ENCODE measurements at places on chromosomes 2 and 18.
A peak's percentile ranks its signal among the peaks of the same experiment; 100 is the strongest.

DNA sequence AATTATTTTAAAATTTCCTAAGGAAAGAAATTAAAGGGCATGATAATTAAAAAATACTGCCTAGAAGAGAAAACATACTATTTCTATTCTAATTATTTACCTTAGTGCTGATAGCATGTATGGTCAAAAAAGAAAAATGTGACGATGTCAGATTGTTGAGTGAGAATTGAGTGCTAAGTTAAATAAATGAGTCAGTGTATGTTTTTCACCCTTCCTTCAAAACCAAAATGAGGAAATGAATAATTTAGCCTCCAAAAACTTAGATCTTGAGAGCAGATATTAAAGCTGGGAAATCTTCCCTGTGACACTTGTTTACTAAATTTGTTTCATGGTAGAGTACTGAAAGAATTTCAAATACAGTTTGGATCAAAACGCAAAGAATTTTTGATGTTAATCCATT is 58.6 kb upstream of the NYAP2 start:
- no peak for DNase-seq

DNA sequence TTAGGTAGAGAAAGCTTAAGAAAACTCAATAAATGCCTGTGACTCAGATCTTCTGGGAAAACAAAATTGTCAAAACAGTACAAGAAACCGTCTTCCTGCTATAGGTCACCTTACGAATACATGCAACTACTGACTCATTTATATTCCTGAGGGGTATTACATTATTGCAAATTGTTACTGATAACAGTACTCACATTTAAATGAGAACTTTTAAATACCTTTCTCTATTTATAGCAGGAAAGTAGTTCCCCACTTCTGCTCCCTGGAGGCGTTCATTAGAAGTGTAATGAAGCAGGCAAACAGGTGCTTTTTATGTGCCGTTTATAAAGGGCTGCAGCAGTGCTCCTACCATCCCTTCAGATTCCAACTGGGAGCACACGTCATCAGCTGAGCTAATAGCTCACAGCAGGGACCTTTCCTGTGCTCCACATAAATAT is 65.1 kb upstream of the RPRM start:
- DNase-seq: peak; percentile 41

GRCh38 chr2:101132202-101132601 is 19.0 kb downstream of the TBC1D8 start:
- DNase-seq: no peak

- no peak for DNase-seq
Observed at GRCh38 chr2:236552212-236552542, 17.4 kb upstream of the ACKR3 start.

DNA sequence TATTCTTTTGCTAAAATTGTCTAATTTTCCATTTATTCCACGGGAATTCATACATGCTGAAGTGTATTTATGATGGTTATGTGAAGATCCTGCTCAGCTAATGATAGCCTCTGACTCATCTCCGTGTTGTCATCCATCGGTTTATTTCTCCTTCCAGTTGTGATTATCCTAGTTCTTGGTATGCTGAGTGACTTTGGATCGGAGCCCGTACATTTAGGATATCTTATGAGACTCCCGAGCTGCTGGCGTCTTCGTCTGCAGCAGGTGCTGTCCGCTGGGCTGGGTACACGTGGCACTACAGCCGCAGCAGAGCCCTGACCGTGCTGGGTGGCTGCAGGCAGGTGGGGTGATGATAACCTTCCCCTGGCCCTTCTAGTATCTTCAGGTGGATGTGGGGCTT is 40.1 kb upstream of the GALR1 start:
- DNase-seq: no peak

- no peak for DNase-seq
Observed at GRCh38 chr2:13698847-13699246, 933.7 kb upstream of the LRATD1 start.

DNA sequence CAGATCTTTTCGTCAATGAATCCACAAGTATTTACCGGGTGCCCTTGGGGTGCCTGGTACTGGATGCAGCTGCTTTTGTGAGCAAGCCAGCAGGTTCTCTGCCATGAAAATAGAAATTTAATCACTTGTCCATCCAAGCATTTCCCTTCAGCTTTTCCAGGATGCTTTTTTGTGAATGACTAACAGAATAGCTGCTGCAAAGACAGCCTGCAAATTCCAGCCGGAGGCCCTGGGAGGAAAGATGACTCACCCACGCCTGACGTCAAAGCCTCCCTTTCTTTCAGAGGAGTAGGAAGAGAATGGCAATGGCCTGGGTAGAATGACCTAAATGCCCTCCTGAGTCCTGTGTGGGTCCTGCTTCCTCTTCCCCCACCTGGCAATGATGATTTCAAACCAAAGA is 111.9 kb downstream of the AP1S3 start:
- DNase-seq: no peak

DNA sequence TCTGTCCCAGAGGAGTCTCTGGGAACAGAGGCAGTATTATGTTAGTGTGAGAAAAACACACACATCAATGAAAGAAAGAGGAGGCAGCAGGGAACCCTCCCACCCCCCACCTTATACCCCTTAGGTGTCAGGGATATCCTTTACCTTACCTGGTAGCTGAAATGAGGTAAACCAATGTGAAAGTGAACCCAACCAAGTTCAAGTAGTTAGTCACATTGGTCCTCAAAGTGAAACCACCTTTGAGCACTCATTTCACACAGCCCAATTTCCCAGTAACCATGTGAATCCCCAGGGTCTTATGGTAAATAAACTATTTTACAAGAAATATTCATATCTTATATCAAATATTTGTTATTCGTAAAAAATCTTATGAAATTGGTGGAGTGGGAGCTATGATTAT is 377.8 kb downstream of the LRATD1 start:
- DNase-seq: no peak

GRCh38 chr2:196335221-196335634 is 163.8 kb upstream of the STK17B start:
- DNase-seq: no peak

DNA sequence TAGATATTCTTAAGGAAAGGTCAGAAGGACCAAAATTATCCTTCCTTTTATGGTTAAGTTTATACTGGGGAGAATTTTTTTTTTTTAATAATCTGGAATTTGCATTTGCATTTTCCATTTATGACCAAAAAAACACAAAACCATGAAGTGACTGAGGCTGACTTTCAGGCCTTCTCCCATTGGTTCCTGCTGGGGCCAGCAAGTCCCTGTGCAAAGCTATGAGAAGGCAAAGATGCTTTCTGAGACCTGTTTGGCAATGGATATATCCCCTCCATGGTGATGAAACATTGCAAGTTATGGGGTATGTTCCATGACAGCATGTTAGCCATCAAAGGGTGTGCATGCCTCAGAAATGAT is 60.8 kb downstream of the KIAA2012 start:
- no peak for DNase-seq

GRCh38 chr18:63207835-63208234 is 111.7 kb downstream of the BCL2 start:
- peak; percentile 50 for DNase-seq

DNA sequence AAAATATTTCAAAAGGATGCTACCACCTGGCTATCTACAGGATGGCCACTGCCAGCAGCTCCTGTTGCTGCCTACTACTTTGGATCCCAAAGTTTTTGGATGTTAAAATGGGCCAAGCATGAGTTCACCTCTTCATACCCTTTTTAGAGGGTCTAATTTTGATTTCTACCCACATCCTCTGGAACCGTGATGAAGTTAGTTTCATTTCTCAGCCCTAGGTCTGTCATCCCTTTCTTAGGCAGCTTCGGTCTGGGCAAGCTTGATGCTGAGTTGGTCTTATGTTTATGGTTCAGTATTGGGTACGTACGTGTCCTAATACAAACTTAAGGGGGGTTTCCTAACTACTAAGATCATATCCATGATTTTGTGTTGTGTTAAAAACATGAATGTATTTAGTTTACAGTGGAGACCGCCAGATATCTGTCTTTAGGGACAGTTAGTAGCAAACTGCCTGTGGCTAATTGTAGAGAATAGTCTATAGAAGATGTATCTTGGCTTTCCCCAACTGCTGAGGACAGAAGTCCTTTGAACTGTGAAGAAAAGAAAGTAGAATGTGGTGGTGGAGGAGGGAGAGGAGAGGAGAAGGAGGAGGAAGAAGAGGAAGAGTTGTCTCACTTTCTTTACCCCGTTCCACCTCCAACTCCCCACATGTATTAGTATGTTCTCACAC is 184.9 kb downstream of the UBE2E3 start:
- DNase-seq: no peak

- DNase-seq: no peak
Observed at GRCh38 chr2:39531220-39531777, 94.2 kb upstream of the MAP4K3 start.

GRCh38 chr2:157257312-157258252 is at the start of gene GALNT5:
Gene GALNT5 (plus strand): TSS chr2:157257705. CDS start chr2:157258083, 378 bp downstream.
- no peak for DNase-seq

DNA sequence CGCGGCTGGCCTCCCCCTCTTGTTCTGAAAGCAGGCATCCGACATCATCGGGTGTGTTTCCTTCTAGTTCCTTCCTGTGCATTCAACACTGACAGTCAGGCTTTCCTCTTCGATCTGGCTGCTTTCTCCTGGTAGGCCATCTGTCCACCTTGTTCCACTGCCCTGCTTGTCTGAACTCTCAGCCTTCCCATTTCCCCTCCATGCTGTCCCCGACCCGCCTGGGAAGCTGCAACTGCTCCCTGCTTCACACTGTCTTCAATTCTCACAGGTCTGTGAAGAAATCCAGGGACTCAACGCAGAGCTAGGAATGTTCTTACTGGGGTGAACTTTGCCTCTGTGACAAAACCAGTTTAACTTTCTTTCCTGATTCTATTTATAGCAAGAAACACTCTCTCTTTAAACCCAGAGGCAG is 43.0 kb downstream of the KIF3C start:
- no peak for DNase-seq

- no peak for DNase-seq
Observed at GRCh38 chr2:120559401-120559800, 176.3 kb upstream of the GLI2 start.

DNA sequence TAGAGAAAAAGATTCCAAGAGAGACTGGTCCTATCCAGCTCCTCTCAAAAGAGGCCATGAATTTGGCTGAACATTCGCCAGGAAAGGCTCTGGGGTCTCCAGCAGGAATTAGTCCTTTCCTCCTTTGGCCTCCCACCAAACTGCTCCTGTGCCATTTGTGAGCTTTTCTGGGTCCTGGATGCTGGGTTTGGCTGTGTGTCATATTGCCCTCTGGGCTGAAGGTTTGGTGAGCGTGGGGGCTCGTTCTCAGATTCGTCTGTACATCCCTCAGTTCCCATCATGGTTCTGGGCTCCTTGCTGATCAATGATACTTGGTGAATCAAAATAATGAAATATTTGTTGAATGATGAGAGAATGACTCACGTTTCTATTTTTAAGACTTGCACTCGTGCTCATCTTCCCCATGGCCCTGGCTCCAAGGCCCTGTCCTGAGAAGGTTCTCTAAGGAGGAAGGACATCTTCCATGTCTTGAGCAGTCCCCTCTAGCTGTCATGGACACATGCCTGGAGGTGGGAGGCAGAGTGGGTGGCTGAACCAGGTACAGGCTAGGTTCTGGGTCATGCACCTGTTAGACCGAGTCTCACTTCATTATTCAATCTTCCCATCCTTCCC is 47.8 kb upstream of the RHOB start:
- no peak for DNase-seq

DNA sequence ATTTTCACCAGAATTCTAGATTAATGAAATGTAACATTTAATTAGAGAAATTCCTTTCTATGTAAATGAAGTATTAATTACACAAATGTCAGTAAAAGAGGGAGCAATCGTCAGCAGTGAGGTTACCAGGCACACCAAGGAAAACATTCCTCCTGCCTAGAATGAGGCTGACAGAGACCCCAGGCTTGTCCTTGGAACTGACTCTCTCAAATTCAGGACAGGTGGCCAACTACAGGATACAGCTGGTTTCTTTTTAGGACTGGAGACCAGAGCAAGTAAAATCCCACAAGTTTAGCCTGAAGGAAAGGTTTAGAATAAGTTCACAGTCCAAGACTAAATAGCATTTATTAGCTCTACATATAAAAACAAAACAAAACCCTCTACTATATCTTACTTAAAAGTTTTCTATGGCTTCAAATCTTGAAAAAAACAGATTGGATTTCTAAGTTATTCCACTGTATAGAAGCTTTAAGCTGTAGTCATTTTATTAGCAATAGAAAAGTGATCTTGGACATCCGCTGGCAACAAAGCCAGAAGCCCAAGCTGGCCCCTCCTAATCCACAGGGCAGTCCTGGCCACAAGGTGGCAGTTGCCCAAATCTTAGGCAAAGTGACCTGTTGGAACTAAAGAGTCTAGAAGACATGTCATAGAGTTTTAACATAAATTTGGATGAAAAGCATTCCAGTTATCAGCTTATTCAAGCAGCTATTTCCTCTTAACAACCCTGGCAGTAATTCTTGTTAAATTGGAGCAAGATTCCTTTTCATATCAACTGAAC is 81.0 kb downstream of the SP3 start:
- DNase-seq: peak; percentile 27

- DNase-seq: no peak
Observed at GRCh38 chr18:69752737-69753380, 194.8 kb downstream of the CD226 start.

DNA sequence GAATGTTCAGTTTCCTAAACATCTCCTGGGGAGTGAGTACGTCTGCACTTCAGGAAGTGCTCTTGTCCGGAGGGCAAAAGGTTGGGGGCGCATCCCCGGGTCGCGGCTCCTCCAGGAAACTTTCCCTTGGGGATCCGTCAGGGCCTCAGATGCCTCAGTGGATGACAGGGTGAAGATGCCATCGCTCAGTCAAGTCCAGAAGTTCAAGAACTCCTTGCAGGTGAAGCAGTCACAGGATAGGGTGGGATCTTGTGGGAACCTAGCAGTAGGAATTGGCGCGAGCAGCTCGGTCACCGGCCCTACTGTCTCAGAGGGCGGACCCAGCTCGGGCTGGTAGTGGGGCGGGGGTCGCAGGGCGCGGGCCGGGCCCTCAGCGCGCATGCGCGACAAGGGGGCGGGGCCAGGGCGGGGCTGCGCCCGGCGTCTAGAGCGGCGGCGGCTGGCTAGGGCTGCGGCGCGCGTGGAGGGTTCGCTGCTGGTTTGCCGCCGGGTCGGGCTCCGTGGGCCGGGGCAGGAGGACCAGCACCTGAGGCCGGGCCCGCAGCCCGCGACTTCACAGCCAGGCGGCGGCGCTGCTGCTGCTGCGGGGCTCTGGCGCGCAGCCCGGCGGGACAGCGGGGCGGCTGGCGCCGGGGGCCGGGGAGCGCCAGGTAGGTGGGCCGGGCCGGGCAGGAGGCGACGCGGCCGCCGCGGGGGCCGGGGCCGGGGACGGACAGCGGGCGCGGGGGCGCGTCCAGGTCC is at the start of gene INPP4A:
TSS of gene INPP4A (plus strand) at position 423 of the 741 bp plus-strand sequence. CDS start 75,191 bp downstream, outside the sequence.
- peak; percentile 56 for DNase-seq

DNA sequence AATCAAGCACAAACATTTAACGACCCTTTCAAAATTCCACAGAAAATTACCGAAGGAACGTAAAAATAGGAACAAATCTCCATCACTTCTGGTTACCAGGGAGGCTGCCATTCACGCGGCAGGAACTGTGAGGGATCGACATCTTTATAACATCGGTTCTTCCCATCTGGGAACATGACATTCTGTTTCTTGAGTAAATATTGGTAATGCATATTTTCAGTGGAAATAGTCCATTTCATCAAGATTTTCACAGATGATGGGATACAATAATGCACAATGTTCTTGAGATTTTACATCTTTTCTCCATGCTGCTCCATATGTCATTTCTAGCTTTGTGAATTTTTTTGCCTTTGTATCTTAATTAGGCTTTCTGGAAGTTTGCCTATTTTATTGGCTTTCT is 10.0 kb downstream of the ADD2 start:
- DNase-seq: no peak

- no peak for DNase-seq
Observed at GRCh38 chr2:10278029-10278762, 24.5 kb upstream of the HPCAL1 start.
